ENCODE measurements at places on chromosomes 5 and 9.
A peak's percentile ranks its signal among the peaks of the same experiment; 100 is the strongest.

DNA sequence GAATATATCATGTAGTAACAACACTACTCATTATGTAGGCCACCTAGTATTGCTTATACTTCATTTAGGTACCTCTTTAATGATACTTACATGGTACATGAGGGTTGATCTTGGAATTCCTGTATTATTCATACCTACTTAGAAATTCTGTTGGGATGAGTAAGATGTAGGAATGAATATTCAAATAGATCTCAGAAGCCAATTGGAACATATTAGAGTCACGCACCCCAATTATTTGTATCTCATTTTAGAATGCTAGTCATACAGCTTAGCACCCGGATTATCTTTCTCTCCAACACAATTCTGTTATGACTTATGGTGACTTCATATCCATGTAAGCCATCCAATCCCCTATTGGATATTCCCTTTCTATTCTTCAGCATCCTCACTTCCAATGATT is 106.7 kb upstream of the SH3GL2 start:
- no peak for DNase-seq

DNA sequence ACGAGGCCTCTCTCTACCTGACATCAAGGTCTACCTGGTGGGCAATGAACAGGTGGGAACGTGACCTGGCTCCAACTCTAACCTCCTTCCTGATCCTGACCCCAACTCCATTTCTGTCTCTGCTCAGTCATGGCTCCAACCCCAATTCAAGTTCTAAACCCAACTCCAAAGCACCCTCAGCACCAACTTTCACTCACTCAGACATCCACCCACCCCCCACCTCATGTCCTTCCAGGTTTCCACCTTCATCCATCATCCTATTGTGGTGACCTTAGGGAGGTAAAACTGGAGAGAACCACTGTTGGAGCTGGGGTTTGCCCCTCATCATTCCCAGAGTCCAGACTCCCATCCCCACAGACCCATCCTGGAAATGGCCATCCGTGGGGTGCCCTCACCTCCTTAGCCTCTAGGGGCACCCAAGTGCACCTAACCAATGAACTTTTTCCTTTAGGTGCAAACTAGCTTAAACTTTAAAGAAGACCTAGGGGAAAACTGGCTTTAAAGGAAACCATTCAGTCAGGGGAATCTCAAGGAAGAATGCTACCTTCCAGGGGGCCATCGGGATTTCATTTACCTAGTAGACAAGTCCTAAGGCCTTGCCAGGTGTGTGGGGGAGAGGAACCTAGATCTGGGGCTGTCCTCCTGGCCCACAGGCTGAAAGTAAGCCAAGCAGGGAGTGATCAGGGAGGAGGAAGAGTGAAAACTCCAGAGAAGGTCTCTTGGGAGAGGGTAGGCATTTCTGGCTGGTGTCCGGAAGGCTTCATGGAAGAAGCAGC is 11.3 kb downstream of the RGS14 start:
- DNase-seq = peak; percentile 40

GRCh38 chr5:168291342-168291963 is at the start of gene WWC1:
Gene WWC1, plus strand, starts transcription at chr5:168291645. Its CDS starts 508 bp downstream, at chr5:168292153.
- peak; percentile 92 for DNase-seq

DNA sequence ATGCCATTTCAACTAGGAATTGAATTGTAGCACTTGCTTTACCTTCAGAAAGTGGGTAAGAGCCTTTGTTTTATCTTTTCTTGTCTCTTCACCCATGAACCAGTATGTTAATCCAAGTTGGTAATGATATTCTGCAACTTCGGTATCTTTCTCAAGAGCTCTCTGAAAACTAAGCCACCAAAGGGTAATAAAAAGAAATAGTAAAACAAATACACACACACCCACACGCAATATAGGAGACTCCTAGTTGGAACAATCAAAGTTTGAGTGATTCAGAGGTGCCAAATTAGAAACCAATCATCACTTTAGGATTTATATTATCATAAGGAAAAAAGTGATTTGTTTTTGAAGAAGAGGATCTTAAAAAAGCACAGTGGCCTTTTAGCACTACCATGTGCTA is 30.4 kb downstream of the SKIC3 start:
- no peak for DNase-seq

DNA sequence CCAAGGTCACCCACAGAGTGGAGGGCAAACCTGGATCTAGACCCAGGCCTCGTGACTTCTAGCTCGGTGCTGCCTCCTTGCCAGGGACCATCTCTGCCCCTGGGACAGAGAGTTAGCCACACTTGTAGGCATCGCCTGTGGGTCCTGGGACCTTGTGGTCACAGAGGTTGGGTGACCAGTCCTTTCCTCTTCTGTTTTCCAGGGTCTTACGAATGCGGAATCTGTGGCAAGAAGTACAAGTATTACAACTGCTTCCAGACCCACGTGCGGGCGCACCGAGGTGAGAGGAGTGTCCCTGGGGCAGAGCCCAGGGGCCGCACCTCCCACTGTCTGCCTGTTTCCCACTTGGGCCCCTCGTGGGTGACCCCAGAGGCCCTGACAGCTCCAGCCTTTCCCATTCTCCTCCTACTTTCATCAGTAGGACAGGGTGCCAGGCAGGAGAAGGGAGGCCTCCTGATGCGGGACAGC is 76.3 kb downstream of the AMBP start:
- peak; percentile 9 for DNase-seq

DNA sequence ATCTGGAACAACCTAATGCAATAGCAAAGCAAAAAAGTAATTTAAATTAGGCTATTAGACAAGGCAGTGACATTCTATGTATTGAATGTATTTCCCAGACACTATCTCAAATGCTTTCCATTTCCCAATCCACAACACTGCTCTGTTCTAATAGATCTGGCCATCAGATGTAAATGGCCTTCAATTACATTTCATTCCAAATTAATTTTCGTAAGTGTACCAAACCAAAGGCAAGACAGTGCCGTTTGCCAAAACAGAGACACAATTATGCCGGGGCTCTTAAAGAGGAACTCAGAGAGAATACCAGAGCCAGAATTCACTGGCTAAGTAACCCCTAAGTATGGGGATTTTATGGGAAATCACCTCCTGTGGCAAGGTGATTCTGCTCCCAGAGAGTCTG is 63.1 kb downstream of the GNAQ start:
- no peak for DNase-seq

- no peak for DNase-seq
These were observed 8.1 kb upstream of the TENT4A start for GRCh38 chr5:6705088-6705487.

- no peak for DNase-seq
These were observed 162.0 kb upstream of the PTCH1 start for GRCh38 chr9:95678759-95679158.

DNA sequence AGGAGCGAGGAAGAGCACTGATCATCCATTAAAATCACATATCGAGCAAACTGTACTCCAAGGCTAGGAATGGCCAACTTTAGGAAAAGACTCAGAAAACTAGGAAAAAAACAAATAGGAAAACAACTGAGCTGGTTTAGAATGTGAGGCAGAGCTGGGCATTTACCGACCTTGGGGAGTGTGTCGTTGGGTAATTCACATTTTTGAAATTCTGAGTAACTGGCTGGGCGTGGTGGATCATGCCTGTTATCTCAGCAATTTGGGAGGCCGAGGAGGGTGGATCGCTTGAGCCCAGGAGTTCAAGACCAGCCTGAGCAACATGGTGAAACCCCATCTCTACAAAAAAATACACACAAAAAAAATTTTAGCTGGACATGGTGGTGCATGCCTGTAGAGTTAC is 70.1 kb downstream of the ZFAND5 start:
- peak; percentile 57 for DNase-seq

DNA sequence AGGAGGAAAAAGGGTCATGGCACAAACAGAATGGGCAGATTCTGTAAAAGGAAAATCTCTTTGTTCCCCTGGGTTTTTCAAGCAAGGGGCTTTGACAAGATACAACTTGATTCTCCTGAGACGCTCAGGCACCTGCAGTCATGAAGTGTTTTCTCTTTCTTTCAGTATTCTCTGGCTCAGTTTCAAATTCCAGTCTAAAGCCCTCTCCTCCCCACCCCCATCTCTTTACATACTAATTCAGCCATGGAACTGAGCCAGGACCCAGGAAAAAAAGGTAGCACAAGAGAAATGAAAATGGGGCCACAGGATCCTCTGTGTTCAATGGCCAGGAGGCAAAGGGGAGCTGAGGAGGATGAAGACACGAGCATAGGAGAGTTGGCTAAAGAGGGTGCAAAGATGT is 408.4 kb downstream of the SPOCK1 start:
- DNase-seq = no peak

GRCh38 chr5:96031180-96031579 is 69.5 kb upstream of the ELL2 start:
- DNase-seq = no peak

DNA sequence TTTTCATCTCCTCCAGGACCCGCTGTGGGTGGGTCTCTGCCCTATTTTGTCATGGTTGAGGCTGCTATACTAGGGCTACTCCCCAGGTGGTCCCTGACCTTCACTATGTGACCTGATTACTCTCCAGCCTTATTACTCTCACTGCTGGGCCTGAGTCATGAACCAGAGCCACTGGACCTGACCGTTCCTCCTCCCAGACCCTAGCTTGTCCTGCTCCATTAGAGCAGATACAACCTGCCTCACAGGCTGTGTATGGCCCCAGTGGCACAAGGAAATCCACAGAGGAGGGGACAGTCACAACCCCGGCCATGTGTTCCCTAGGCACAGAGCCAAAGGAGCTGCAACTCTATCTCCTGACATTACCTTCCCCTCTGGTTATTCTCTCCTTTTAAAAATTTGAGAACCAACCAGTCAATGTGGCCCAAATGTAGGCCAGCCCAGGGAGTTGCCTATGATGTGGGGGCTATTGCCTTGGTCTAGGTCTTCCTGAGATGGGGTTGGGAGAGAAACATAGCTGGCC is 96.0 kb upstream of the FSTL4 start:
- no peak for DNase-seq

- no peak for DNase-seq
These were observed 27.9 kb upstream of the CEP72 start for GRCh38 chr5:584216-584615.

DNA sequence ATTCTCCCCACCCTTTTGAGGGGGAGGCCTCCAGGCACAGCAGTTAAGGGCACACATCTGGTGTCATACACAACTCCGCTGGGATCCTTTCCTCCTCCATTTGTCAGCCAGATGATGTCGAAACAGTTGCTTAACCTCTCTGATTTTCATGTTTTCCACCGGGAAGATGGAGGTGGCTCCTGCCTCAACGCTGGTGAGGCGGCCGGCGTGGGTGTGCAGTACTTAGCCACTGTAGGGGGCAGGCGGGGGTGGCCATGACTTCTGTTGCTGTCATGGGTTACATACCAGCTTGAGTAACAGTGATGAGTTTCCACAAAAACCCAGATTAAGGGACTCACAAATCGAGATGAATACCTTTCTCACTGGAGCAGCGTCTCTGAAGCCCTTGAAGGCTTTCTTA is 63.1 kb upstream of the EPB41L4B start:
- no peak for DNase-seq

GRCh38 chr9:1766042-1766441 is 249.1 kb upstream of the SMARCA2 start:
- DNase-seq = no peak

DNA sequence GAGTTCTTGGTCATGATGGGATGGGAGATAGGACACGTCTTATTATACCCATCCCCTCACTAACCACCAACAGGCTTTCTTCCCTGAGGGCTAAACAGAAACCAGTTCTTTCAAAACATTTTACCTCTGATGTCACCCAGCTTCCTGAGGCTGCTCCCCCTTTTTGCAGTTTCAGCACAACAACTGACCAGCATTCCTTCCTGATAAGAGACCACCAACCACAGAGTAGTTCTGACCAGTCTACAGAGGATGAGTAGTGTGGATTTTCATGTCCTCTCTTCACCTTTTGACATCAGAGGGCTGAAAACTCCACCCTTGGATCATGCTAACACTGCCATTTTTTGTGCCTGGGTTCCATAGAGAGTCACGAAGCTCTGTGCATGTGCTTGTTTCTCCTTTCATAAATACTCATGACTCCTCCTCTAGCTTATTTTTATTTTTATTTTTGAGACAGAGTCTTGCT is 82.6 kb downstream of the OSTF1 start:
- DNase-seq = no peak

GRCh38 chr5:119353686-119354366 is 2.0 kb upstream of the TNFAIP8 start:
- no peak for DNase-seq

GRCh38 chr5:167877114-167877722 is 414.2 kb upstream of the WWC1 start:
- DNase-seq = no peak

GRCh38 chr5:143228597-143229293 is 174.7 kb downstream of the NR3C1 start:
- no peak for DNase-seq

- no peak for DNase-seq
These were observed 77.3 kb downstream of the SLC25A46 start for GRCh38 chr5:110815916-110816605.

DNA sequence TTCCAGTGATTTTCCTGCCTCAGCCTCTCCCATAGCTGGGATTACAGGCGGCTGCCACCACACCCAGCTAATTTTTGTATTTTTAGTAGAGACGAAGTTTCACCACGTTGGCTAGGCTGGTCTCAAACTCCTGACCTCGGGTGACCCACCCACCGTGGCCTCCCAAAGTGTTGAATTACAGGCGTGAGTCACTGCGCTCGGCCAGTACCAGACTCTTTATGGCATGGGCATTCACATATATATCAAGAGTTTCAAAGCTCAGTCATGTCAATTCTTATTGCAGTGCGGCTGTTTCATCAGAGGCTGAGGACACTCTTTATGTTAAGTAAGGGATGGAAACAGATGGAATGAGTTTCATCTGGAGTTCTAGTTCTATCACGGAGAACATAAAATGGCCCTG is 315.2 kb upstream of the CDH6 start:
- DNase-seq = no peak

- DNase-seq = no peak
These were observed 4.4 kb upstream of the PDE6A start for GRCh38 chr5:149948993-149949392.

DNA sequence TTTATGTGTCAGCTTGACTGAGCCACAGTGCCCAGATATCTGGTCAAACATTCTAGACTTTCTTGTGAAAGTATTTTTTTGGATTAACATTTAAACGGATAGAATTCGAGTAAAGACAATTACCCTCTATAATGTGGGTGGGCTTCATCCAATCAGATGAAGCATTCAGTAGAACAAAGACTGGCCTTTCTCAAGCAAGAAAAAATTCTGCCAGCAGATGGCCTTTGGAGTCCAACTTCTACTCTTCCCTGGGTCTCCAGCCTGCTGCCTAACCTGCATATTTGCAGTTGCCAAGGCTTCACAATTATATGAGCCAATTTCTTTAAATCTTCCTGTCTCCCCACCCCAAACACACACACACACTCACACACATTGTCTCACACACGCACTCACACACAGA is 86.4 kb downstream of the MED10 start:
- DNase-seq = no peak

GRCh38 chr5:94082405-94082804 is 341.0 kb upstream of the POU5F2 start:
- DNase-seq = no peak

DNA sequence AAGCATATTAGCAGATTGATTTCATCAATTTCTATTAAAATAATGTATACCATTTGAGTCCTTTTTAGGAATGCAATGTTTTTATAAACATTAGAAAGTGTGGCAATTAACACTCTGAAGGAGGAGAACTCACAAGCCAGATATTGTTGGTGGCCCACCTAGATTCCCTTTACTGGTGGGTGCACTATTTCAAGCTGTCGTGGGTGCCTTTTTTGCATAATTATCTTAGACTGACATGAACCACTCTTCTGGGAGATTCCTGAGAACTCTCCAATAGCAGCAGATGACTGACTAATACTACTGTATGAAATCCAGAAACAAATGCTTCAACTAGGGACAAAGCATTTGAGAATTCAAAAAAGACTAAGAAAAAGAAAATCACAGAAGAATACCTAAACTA is 526.0 kb downstream of the CDH18 start:
- DNase-seq = no peak

GRCh38 chr9:33041432-33042188 is 16.5 kb downstream of the DNAJA1 start:
- no peak for DNase-seq

Measured in body of pancreas (tissue), 4 donors.